ENCODE measurements at places on chromosomes 7 and 10.

- DNase-seq = no peak
Observed at GRCh38 chr7:104784686-104785085, 229.3 kb upstream of the KMT2E start.

GRCh38 chr7:82441669-82442478 is 1.7 kb downstream of the CACNA2D1 start:
- no peak for DNase-seq

DNA sequence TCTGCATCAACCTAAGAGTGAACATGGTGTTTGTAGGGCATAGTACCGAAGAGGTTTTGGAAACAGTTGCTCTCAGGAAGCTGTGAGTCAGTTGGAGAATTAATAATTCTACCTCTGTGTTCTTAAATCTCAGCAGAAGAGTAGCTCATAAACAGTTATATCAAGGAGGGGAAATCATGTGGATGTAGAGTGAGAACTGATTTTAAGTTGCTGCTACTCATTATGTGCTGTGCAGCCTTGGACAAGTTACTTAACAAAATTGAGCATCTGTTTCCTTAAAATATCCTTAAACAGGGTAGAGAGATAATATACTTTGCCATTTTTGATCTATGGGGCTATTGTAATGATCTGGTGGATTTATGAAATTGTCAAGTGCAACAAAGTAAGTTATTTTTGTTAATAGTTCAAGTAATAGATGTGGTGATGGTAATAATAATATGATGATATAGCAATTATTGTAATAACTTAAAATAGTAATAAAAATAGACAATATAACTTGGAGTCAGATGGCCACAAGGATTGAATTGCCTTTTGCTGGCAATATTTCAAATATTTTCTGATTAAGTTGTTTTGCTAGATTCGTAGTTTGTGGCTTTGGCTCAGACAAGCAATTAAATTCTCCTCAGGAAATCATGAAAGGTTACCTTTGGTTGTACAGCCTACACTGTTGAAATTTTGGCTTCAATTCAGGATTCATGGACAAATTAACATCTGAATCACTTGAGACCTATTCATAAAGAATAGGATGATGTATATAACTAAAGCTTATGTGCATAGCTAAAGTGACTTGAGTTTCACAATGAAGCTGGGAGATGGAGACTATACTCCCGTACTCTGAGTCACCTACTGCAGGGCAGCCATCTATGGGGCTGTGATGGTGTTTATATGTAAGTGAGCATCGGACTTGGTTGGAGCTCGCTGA is 228.5 kb downstream of the CDK14 start:
- DNase-seq = no peak

DNA sequence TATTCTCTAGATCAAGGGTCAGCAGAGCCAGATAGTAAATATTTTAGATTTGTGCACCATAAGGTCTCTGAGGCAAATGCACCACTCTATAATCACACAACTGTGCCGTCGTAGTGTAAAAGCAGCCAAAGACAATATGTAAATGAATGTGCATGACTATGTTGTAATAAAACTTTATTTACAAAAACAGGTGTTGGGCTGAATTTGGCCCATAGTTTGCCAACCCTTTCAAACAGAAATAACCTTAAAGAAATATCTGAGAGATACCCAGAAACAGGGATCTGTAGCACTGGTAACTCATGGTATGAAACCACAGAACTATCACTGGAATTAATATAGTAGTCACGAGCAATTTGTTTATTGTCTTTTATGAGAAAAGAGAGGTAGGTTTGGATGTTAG is 86.0 kb downstream of the ARID5B start:
- no peak for DNase-seq

GRCh38 chr7:136594739-136595144 is 273.7 kb upstream of the CHRM2 start:
- DNase-seq = no peak

DNA sequence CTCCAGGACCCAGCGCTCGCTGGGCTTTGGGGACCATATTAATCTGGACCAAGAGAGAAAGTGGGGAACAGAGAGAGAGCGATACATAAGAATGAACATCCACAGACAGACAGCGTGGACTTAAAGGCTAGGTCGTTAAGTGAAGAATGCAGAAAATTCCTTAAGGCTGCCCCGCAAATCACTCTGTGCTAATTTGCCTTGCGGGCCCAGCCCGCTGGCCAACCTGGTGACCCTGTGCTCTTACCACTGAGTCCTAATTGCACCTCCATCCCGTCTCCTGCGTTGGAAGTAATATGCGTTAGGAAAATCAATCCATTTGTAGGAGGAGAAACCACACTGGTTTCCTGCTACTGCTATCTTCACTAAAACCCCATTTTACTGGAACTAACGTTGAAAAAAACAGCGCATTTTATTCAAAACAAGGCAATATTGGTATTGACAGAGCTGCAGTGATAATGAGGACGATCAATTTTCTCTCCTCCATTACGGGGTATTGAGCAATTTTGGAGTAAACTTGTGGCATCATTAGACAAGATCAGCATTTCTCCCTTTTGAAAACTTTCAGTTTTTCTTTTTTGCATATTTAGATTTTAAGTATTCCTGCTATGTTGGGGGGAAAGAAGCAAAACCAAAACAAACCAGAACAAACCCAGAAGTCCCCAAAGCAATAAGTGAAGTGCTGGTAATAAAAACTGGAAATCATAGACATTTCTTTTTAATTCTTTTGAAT is 85.2 kb downstream of the WDFY4 start:
- no peak for DNase-seq
